ENCODE measurements at places on chromosomes 1 and 21.
A peak's percentile ranks its signal among the peaks of the same experiment; 100 is the strongest.

DNA sequence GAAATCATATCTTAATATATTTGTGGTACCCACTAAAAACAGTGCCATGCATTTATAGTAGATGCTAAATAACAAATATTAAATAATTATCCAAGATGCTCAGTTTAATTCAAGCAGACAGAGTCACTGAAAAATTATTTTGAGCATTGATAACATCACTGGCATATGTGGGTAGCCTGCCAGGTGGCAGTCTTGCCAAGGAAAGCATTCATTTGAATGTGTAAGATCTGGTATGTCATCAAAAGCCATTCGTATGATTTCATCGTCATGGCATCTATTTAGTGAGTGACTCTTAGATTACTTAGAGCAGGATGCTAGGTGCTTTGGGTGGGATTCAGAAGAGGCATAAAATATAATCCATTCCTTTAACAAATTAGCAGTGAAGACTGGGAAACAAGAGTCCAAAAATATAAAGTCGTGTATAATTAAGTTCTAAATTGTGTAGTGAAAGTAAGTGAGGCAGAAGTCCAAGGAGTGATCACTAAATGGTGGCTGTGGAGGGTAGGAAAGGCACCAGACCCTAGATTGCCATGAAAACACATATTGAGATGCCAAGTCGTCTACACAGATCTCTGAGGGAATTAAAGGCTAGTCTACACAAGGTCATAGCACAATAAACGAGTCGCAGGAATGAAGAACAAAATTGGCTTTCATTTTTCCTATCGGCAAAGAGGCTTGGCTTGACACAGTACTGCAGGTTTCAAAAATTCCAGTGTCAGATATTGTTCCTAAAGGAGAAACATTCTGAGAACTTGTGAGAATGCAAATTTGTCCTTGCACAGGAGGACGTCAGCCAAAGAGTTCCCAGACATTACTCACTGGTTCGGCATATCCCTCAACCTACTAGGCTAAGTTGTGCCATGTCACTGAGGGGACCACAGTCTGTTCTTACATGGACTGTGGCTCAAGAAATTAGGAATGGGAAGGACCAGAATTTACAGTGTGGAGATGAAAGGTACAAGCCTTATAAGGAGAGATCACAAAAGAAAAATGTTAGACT, 130.8 kb downstream of the LYPLAL1 start:
- DNase-seq: no peak

- no peak for DNase-seq
Observed at GRCh38 chr1:156908541-156908940, 11.9 kb upstream of the LRRC71 start.

DNA sequence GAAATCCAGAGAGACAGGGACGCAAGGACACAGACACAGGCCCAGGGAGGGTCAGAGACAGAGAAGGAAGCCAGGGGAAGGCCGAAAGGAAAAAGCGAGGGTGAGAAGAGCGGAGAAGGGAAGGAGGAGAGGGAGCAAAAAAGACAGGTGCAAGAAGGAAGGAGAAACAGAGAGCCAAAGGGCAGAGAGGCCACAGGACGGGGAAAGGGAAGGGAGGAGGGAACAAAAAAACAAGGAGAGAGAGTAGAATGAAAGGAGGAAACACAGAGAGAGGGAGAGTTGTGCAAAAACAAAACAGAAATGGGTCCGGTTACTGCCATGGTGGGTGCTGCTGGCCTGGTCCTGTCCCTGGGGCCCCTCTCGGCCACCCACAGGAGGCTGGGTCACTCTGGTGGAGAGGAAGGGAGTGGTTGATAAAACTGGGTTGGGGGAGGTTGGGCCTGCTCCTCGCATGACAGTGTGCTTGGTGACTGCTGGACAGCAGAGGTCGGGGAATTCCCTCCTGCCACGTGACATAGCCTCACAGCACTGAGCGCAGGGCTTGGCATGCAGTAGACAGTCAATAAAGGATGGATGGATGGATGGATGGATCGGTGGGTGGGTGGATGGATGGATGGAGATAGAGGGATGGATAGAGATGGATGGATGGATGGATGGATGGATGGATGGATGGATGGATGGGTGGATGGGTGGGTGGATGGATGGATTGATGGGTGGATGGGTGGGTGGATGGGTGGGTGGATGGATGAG, 64.8 kb downstream of the RAP1GAP start:
- DNase-seq: no peak

DNA sequence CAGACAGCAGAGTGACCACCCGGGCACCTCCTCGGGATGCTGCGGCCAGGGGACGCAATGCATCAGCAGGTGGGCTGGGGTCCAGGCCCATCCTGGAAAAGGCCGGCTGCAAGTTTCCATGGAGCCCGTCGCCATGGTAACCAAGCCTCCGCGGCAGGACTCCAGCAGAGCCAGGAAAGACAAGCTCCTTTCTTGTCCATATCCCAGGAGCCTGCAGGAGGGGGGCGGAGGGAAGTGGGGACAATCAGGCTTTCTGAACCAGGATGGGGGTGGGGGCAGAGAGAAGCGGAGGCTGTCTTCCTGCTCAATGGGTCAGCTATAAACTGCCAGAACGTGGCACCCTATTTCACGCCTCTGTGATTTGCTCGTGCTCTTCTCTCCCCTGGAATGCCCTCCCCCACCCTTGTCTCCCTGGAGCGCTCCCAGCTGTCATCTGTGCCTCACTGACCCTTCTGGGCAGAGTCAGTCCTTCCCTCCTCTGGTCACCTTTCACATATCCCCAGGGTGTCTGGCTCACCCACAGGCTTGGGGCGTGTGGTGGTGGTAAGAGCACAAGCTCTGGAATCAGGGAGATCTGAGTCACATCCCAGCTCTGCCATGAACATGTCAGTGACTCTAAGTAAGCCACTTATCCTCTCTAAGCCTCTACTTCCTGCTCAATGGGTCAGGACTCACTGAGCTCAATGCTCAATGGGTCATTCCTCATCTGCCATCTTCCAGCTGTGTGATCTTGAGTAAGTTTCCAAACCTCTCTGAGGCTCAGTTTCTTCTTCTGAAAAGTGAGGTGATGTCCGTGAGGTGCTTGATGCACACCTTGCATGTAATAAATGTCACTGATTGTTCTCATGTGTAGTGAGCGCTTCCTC, 58.9 kb upstream of the LAPTM5 start:
- no peak for DNase-seq

GRCh38 chr1:97898948-97899347, 21.9 kb downstream of the DPYD start:
- no peak for DNase-seq

DNA sequence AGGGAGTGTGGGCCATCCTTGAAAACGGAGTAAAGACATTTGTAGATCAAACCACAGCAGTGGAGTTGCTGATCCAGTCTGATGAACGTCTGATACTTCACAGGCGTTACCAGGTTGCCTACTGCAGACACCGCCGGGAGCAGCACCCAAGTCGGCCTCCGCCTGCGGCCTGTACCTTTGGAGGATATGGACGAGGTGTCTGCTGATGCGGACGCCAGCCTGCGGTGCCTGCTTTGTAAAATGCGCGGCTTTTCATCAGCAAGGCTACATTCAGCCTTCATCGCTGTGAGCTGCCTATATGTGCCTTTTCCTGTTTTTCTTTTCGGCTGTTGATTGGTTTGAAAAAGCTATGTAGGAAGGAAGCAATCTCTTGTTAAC, 16.0 kb downstream of the SLX9 start:
- DNase-seq: no peak

DNA sequence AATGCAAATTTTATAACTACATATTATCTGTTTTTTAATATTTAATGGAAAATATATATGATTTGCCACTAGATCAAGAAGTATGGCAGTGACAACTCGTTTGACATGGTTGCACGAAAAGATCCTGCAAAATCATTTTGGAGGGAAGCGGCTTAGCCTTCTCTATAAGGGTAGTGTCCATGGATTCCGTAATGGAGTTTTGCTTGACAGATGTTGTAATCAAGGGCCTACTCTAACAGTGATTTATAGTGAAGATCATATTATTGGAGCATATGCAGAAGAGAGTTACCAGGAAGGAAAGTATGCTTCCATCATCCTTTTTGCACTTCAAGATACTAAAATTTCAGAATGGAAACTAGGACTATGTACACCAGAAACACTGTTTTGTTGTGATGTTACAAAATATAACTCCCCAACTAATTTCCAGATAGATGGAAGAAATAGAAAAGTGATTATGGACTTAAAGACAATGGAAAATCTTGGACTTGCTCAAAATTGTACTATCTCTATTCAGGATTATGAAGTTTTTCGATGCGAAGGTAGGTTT, 556 bp downstream of the IFI44 start:
- DNase-seq: no peak

- no peak for DNase-seq
Observed at GRCh38 chr1:201036188-201036842, 12.8 kb upstream of the KIF21B start.

- DNase-seq: no peak
Observed at GRCh38 chr1:64950284-64950809, 16.0 kb downstream of the JAK1 start.

GRCh38 chr1:93629101-93630059, 52.3 kb downstream of the BCAR3 start:
- no peak for DNase-seq

- DNase-seq: no peak
Observed at GRCh38 chr1:204703268-204703664, 17.7 kb upstream of the LRRN2 start.

- DNase-seq: peak; percentile 66
Observed at GRCh38 chr1:1435106-1435903, at the start of gene VWA1. Gene VWA1 (plus strand): TSS chr1:1435690. CDS start chr1:1435749, 59 bp downstream.

DNA sequence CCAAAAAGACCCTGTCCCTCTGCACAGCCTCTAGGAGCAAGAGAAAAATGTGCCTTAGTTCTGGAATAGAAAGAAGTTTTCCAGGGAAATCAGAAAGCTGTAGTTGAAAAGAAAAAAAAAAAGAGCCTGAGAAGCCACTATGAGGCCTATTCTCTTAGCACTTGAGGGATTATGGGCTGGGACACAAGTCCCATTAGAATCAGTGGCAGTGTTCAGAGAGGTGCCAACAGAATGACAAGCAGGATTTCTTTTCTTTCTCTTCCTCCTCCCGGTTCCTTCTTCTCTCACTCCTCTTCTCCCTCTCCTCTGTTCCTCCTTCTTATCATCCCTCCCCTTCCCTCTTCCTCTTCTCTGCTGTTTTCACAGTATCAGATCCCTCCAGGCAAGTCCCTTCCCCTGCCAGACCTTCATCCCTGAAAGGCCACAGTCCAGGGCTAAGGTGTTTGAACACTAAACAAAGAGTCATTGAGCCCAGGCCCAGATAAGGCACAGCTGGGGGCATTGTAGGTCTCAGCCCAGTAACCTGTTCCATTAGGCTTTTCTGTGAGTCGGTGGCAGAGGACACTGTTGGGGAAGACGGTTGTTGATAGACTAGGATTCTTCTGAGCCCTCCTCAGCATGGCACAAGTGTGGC, 64.7 kb upstream of the LPGAT1 start:
- DNase-seq: no peak

- no peak for DNase-seq
Observed at GRCh38 chr1:225835856-225836255, 25.9 kb downstream of the EPHX1 start.

DNA sequence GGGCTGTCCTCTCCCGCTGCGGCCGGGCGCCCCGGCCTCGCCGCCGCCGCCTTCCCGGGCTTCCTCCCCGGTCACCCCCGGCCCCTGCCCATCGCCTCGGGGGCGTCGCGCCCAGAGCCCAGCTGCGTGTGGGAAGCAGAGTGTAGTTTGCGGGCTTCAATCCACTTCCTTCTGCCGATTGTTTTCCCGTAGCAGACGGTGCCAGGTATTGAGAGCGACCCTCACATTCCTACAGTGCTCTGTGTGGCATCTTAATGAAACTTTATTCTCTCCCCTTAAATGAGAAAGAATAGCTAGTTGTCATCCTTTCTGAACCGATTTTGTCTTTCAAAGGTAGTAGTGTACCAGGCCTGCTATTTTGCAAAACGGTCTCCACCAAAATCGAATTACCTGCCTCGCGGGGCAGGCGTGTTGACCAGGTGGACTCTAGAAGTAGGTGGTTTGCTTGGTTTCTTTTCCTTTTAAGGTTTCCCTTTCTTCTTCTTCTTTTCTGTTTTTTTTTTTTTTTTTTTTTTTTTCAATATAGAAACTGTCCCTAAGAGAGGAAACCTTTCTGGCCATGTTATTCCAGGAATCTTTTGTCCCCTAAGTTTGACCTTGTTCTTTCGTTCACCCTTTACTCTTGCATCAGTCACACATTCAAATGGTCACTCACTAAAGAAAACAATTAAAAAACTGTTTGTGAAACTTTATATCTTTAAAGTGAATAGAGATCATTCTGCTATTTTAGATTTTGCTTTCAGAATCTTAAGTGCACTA, 881 bp downstream of the USP25 start:
- DNase-seq: no peak

- DNase-seq: no peak
Observed at GRCh38 chr1:101267082-101267481, 30.3 kb downstream of the S1PR1 start.

GRCh38 chr1:41840592-41841246, 78.0 kb downstream of the HIVEP3 start:
- DNase-seq: no peak

- no peak for DNase-seq
Observed at GRCh38 chr21:27168084-27168483, 201.2 kb upstream of the ADAMTS5 start.

DNA sequence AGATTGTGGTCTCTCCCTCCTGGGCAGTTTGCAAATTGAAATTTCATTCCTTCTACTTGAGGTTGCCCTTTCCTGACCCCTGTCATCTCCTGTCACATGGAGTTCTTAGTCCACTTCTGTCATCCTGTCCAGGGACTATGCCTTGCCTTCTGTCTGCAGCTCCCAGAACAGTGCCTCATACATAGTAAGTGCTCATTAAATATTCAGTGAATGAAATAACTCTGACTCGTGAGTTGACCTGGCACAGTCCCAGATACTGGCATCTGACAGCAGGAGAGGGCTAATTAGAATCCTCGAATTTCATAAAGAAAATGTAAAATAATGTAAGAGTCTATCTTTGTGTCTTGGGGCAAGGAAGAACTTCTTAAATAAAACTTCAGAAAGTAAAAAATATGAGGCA, 50.8 kb downstream of the CNIH3 start:
- no peak for DNase-seq

DNA sequence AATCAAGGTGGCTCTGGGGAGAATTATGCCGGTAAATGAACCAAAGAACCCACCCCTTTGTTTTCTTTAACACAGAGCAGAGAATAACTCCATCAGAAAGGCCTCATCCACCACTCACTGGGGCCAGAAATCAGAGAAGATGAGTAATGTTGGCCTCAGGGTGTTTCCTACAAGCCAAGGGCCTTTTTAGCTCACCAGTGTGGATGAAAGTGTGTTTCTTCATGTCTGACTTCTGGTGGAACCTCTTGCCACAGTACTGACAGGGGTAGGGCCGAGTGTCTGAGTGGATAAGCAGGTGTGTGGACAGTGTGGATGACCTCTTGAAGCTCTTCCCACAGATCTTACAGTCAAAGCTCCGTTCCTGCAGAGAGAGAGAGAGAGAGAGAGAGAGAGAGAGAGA, 8.3 kb downstream of the GFI1 start:
- no peak for DNase-seq

- DNase-seq: no peak
Observed at GRCh38 chr1:99606306-99606705, 39.6 kb upstream of the PALMD start.

DNA sequence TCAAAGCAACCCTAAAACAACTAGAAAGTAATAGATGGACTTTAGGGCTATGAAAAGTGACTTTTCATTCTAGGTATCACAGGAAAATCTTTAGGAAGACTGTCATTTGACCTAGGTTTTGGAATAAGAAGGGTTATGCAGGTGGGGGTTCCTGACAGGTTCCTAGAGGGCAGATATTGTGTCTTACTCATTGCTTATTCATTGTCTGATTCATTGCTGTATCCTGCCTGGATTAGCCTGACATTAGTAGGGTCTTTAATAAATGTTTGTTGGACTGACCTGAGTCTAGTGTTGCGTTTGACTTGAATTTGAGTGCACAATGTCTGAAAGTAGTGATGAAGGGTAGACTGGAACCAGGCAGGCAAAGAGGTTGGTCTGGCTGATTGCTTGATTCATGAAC, 6.0 kb downstream of the FNBP1L start:
- DNase-seq: no peak

Measured in RWPE2 (cell line).